Esophagus squamous epithelium (tissue), 5 donors: ENCODE measurements at places on chromosomes 12 and 14.

- no peak for DNase-seq
Observed at GRCh38 chr14:38329246-38329645, 73.4 kb upstream of the CLEC14A start.

- DNase-seq = no peak
Observed at GRCh38 chr14:92362781-92363235, 39.8 kb downstream of the SLC24A4 start.

GRCh38 chr14:101634850-101635748, 73.8 kb downstream of the DIO3 start:
- DNase-seq = no peak

- DNase-seq = no peak
Observed at GRCh38 chr12:130809791-130810190, 29.3 kb downstream of the STX2 start.

DNA sequence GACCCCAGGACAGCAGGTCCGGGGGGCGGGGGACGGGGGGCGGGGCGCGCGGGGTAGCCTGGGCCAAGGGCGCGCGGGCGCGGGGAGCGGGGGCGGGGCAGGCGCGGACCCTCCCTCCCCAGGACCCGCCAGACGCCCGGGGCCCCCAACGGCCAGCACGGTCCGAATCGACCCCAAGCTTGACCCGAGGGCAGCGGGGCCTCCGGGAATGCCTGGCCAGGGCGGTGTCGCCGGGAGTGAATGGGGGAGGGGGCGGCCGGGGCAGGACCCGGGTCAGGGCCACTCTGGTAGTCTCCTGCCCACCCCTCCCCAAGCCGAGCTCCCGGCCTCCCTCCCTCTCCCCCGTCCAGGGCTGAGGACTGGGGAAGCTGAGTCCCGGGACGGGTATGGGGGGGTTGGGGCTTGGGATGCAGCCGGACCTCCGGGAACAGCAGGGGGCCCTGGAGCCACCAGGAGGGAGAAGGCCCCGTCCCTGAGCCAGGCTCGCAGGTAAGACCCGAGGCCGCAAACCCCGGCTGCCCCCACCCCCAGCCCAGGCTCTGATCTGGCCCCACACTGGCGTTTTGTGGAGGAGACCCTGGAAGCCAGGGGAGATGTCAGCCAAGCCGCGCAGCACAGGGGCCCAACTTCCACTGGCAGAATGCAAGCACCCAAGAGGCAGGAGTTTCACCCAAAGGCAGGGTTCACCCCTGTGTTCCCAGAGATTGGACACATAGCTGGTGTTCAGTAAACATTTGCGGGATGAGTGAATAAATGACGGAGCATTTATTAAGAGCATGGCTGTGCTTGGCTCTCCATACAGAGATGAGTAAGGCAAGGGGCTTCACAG, 545 bp upstream of the GALNT9 start:
- no peak for DNase-seq

DNA sequence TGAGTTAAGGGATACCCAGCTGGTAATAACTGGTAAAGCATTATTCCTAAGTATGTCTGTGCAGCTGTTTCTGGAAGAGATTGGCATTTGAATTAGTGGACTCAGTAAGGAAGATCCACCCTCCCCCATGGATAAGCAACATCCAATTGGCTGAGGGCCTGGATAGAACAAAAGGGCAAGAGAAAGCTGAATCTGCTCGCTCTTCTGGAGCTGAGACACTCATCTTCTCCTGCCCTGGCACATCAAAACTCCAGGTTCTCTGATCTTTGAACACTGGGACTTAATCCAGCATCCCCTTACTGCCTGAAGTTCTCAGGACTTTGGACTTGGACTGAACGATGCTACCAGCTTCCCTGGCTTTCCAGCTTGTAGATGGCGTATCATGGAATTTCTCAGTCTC, 63.1 kb upstream of the CNOT2 start:
- DNase-seq = no peak

DNA sequence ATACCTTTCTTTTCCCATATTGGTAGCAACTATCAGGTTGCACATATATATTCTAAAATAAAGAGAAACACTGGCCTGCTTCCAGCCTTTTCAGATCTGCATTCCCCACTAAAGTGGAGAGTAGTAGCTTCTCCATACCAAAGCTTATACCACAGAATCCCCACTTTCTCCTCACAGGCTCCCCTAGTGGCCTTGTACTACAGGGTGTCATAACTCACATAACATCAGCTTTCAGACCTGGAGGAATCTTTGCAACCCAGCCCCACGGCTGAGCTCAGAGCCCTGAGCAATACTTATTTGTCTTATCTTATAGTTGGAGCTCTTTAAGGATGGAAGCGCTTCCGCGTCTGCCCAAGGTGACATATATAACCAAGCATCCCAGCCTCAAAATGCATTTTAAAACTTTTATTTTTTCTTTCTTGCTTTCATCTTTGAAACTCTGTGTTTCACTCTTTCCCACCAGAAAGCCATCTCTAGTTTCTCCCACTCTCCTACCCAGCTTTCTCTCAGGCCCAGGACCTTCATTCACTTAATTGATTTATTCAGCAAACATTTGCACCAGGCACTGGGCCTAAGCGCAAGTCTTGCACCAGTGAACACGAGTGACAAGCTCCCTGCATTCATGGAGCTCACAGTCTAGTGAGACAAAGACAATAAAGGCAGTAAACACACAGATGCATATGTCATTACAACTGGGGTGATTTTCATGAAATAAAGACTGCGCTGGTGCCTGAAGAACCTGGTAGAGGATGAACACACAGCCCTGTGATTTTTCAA, 254.7 kb downstream of the IPO8 start:
- DNase-seq = no peak

DNA sequence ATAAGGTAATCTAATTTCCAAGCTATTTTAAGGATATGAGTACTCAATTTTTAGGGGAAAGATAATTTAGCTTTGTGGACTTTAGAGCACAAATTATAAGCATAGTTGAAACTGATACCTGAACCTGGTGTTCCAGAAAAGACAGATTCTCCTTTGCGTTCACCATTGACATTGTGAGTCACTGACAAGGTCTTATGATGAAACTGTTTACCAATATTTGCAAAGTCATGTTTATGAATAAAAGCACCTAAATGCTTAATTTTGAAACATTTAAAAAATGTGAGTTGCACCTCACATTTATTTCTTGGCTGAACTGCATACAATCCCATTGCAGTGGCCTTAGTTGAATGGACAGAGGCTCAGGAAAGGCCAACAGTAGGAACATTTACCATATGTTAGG, 3.9 kb downstream of the BCAT1 start:
- no peak for DNase-seq

- DNase-seq = no peak
Observed at GRCh38 chr14:22407033-22407432, 182.0 kb downstream of the DAD1 start.

GRCh38 chr12:10235761-10236631, 23.3 kb downstream of the GABARAPL1 start:
- DNase-seq = no peak

- DNase-seq = no peak
Observed at GRCh38 chr14:91078095-91078737, 17.8 kb upstream of the RPS6KA5 start.

DNA sequence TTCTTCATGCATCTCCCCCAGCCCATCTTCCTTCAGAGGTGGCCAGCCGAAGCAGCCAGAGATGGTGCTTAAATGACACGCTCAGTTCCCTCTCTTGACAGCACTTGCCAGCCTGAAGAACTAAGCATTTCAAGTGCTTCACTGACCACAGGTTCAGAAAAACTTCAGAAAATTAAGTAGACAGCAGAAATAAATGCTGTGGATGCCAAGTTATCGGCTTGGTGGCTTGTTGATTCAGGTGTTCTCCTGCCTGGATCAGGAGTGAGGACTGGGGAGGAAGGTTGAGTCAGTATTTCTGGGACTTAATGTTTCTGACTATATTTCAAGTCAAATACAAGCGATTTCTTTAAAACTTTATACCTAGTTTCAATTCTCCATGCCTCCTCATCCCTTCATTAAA, 58.2 kb downstream of the CRACR2A start:
- no peak for DNase-seq

DNA sequence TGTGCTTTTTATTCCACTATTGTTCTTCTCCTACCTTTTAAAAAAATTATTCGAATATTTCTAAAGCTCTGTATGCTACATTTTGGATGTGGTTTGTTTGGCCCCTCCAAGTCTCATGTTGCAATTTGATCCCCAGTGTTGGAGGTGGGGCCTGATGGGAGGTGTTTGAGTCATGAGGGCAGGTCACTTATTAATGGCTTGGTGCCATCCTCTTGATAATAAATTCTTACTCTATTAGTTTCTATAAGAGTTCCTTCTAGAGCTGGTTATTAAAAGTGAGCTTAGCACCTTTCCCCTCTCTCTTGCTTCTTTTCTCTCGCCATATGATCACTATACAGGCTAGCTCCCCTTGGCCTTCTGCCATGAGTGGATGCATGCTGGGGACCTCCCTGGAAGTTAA, 445.6 kb upstream of the PDE3A start:
- DNase-seq = no peak

- peak; percentile 17 for DNase-seq
Observed at GRCh38 chr12:64610079-64610659, at the start of gene RASSF3. RASSF3 (plus strand) TSS chr12:64610495; CDS start chr12:64610633, 138 bp downstream.

GRCh38 chr12:58105225-58106119, 164.1 kb downstream of the ATP23 start:
- DNase-seq = no peak

- DNase-seq = no peak
Observed at GRCh38 chr14:30082486-30082885, 154.8 kb upstream of the PRKD1 start.

DNA sequence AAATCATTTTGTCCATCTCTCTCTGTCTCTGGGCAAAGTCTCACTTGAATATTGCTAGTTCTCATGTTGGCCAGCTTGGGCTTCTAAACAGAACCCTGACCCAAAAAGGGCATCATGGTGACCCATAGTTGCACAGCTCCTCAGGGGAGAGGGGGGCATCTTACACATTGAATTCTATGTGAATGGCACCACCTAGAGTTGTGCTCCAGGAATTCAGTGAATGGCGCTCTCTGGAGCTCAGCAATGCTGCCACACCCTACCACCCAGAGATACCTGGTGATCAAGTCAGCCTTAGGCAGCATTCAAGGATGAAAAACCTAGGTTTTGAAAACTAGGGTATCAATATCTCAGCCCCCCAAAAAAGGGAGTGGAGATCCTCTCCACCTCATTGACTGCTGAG, 50.6 kb downstream of the SMUG1 start:
- DNase-seq = no peak

GRCh38 chr14:43411841-43412240, 1095.2 kb downstream of the FSCB start:
- DNase-seq = no peak

DNA sequence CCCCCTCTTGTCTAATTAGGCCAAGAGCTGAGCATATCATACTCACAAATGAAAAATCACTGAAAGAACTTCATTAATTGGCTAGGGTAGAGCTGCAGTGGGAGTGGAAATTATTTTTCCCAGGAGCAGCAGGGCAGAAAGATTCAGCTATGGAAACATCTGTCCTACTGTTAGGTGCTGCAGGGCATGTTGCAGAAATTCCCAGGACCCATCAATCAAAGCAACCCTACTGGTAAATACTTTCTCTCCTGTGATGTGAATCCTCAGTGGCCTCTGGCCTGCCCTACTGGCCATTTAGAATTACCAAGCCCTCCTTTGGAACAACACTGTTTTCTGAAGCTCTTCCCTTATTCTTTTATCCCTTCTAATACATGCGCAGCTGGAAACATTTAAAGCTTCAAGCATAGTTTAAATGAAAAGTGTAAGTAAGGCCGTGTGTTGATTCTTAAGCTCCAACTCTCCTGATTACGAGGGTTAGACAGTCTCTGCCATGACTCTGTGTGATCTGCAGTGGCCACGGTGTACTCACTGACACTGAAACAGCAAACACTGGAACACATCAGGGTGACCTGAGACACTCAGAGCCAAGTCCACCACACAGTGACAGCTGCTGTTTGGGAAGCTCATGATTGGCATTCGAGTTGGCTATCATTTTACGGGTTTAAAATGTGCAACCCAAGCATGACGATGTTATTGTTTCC, 62.6 kb upstream of the TMCC3 start:
- DNase-seq = no peak

- DNase-seq = no peak
Observed at GRCh38 chr12:72995616-72996015, 723.4 kb downstream of the TRHDE start.

DNA sequence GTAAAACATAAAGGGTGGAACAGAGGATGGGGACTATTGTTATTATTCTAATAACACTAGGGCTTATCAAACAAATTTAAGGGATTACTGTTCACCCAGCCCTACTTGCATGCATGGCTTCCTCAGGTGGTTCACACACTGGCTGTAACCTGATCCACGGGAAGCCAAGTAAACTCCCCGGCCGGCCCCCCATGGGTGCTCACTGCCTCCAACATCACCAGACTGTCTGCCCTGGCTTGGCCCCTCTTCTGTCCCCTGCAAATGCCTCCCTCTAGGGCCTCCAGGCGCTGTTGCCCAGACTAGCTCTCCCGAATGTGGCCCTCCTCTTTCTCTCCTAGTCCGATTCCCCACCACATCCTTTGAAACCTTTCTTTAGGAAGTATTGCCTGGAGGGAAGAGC, 18.6 kb downstream of the FAIM2 start:
- DNase-seq = no peak

DNA sequence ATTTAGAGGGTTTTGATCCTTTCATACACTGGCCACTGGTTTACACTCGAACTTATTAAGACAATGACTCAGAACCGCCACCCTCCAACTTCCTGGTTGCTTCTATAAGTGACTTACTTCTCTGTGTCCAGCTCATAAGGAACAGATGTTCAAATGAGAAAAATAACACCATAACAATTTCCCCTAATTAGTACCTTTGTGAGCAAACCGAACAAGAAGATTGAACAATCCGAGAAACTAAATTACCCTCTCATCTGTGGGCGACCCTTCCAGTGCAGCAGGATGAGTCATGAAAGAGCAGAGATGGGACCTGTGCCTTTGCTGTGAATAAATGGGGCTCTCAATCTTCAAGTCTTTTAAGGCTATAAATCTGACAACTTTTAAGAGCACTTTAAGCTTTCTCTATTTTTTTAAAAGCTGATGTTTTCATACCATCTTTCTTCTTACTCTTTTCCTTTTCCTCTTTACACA, 146.8 kb upstream of the RASSF8 start:
- no peak for DNase-seq

DNA sequence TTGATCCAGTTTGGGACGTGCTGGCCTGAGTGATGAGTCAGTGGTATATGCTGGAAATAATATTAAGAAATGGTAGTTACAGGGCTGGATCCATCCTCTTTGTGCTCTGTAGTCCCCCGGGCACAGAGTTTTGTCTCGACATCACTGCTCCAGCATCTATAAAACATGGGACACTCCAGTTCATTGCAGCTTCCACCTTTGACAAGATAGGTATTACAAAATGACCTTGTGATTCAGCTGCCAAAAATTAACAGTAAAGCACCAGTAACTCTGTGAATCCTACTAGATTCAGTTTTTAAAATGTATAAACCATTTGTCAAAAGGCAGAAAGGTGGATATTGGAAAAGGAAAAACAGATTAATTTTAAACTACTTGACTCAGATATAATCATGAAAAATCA, 14.6 kb upstream of the GNG2 start:
- no peak for DNase-seq
